ENCODE measurements at places on chromosomes 5 and 9. TPM values are rescaled to one million over a fixed set of nuclear protein-coding genes. Genes with fewer than 3 reads are reported as not detected.

DNA sequence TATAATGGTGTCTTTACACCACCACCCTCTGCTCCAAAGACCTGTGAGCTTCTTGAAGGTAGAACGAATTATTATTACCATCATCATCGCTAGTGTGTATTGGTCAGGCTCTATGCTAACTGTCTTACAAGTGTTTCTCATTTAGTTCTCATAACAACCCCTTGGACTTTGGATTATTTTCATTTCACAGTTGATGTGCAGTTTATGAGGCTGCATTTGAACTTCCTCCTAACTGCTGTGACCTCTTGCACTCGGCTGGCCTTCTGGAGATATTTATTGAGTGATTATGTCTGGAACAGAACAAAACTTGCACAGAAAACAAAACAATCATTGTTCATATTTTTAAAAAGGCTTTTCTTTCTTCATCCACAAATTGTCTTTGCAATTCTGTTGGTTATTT is 306.3 kb upstream of the SGCD start:
- no peak for DNase-seq

GRCh38 chr5:131254741-131255140 is 9.1 kb upstream of the CDC42SE2 start:
- DNase-seq = no peak

DNA sequence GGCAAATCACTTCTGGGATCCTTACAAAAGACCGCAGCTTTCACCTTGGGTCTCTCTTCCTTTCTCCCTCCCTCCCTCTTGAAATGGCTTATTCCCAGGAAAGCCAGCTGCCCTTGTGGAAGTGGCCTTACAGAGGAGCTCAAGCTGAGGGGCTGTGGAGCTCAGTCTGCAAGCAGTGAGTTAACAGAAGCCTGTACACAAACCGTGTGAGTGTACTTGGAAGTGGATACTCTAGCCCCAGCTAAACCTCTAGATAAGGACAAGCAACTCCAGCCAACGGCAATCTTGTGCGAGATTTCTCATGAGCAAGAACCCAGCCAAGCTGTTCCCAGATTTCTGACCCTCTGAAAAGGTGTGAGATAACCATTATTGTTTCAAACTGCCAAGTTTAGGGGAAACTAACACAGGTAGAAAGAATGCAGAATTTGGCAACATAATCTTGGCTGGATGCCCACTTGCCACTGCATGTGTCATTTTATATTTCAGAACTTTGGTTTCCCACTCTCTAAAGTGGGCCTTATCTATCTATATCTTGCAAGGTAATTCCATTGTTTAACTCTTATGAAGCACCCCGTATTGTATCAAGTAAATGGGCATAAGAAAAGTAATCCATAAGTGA is 85.6 kb downstream of the CDH18 start:
- no peak for DNase-seq

- no peak for DNase-seq
These were observed 68.6 kb downstream of the VCAN start for GRCh38 chr5:83540105-83540504.

OXCT1 gene
- 234 TPM for total RNA-seq

MARVELD2 gene
- total RNA-seq = 0.96 TPM
